ENCODE measurements at places on chromosomes 16 and 17.

- DNase-seq, result no peak
Measured at GRCh38 chr17:156946-157345, 19.6 kb downstream of the SCGB1C2 start.

DNA sequence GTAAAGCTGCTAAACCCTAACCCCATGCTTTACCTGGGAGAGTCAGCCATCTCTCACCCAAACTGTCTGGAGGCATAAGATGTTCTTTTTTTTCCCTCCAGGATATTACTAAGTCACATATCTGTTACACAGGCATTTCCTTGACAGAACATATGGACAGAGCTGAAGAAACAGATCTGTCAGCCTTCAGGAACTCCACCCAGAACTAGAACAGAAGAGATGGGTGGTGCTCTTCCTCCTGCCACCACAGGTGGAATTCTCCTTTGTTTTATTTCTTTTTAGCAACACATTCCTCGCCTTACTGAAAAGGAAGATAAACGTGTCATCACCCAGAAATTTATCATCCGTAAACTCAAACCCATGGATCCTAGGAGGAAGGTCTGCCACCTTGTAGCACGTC, 8.8 kb downstream of the MYCBPAP start:
- DNase-seq, result no peak

GRCh38 chr16:27413956-27414355, 12.0 kb downstream of the IL21R start:
- DNase-seq, result no peak

DNA sequence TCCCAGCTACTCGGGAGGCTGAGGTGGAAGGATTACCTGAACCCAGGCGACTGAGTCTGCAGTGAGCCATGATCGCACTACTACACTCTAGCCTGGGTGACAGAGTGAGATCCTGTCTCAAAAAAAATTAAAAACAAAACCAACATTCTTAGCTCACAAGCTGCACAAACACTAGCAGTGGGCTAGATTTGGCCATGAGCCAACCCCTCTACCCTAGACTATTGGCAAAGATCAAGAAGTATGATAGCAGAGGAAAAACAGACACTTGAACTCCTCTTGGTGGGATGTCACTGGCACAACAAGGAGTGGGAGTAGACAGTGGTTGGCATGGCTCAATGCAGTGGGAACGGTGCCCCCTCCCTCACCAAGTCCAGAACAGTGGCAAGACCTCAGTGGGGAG, 19.6 kb upstream of the RIPOR1 start:
- no peak for DNase-seq

GRCh38 chr17:66423056-66423955, 120.9 kb downstream of the PRKCA start:
- DNase-seq, result no peak

DNA sequence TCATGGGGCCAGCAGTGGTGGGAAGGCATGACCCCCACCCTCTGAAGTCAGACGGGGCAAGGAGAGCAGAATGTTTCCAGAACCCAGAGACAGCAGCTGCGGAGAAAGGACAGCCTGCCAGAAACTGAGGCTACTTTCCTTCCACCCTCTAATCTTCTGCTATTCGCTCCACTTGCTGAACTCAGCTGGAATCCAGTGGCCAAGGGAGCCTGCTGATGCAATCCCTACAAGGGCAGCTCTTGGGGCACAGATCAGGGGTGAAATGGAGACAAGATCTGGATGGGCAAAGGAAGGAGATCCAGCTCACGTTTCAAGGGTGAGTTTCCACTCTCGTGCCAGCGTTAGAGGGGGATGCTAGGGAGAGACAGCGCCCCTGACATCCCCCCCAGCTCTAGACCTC, 479.1 kb downstream of the SLC39A11 start:
- no peak for DNase-seq

- no peak for DNase-seq
Measured at GRCh38 chr17:76179496-76180467, 38.7 kb upstream of the FOXJ1 start.

GRCh38 chr16:79253100-79253631, 347.4 kb downstream of the MAF start:
- DNase-seq, result no peak

DNA sequence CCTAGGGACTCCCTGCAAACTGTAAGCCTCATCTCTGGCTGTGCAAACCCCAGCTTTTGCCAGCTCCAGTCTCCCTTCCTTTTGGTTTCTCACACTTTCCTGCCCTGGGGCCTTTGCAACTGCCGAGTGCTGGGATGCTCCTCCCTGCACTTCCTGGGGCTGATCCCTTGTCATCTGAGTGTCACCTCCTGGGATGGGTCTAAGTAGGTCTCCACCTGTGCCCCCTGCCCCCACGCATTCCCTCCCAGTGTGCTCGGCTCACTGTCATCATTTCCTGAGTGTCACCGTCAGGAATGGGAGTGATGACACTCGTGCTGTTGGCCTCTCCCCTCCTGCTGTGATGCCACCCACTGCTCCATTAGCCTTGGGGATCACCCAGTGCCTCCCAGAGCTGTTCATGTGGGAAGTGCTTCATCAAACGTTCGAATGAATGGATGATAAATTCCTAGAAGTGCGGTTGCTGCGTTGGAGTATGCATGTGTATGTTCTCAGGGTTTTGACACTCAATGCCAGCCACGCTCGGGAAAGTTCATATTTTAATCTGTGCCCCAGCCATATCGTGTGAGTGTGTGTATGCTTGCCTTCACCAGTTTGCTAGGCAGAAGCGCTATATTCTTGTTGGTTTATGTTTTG, 189.9 kb downstream of the NTN1 start:
- DNase-seq, result no peak

DNA sequence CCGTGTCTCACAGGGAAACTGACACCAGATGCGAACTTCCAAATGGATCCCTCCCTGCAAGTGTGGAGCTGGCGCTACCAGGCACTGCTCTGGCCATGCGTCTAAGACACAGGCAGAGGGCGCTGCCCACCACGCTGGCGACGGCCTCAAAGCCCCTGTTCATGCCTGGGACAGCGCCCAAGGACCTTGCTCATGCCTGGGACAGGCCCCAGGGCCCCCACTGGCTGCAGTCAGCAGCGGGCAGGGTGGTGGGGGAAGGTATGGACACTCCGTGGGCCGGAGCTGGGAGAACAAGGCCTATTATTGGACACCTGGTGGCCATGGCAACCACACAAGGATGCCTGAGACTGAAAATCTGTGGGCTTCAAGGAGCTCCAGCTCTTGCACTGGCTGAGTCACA, 8.8 kb downstream of the ZG16B start:
- DNase-seq, result no peak

DNA sequence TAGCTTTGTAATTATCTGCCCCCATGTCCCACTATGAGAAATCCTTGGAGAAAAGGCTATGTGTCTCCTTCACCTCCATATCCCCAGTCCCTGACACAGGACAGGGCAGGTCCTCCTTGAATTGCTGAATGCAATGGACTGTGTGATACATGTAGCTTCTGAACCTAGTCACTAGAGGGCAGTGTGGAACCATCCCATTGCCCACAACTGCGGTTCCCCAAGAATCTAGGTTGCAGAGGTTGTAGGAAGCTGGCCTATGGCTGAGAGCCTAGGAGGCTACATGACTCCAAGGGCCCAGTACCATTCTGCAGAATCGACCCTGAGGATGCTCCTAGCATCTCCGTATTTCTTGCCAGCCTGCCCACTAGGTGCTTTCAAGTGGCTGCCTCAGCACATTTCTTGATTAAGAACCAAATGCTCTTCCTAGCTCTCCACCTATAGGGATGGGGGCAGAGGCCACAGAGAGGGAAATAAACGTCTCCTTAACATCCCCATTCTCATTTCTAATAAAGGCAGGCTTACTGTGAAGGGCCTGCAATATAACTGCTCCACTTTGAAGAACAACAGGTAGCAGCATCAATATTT, 394.0 kb downstream of the CA10 start:
- peak; percentile 68 for DNase-seq

- no peak for DNase-seq
Measured at GRCh38 chr17:58278661-58279015, 2.1 kb downstream of the MPO start.

DNA sequence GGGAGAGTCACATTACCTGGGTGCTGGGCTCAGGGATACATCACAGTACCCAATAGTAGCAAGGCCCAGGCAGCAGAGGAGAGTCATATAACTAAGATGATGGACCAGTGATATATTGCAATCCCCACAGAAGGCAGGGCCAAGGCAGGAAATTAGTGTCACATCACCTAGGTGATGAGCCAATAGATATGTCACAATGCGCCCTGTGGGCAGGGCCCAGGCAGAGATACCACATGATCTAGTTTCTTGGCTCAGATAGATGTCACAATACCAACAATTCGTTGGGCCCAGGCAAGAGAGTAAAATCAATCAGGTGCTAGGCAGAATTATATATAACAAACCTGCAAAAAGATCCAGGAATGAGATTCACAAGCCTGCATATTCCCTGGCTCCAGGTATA, 2111.5 kb downstream of the TP53TG3F start:
- DNase-seq, result no peak

GRCh38 chr16:17413508-17413907, 57.3 kb downstream of the XYLT1 start:
- no peak for DNase-seq

DNA sequence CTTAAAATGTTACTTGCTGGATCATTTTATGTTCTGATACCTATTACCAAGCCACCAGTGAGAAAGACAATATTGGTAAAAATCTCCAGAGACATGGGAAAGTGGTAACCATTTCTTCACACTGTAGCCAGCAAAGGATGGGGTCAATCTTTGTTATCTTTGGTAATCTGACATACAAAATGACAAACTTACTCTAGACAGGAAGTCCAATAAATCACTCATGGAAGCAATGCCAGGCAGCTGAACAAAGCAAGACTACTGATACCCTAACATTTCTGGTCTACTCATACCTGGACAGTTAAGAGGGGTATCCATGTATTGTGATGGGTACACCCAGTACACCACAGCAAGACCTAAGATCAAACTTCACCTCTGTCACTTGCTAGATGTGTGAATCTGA, 19.0 kb downstream of the GRB2 start:
- no peak for DNase-seq

- no peak for DNase-seq
Measured at GRCh38 chr16:50207652-50208051, 54.5 kb downstream of the TENT4B start.

DNA sequence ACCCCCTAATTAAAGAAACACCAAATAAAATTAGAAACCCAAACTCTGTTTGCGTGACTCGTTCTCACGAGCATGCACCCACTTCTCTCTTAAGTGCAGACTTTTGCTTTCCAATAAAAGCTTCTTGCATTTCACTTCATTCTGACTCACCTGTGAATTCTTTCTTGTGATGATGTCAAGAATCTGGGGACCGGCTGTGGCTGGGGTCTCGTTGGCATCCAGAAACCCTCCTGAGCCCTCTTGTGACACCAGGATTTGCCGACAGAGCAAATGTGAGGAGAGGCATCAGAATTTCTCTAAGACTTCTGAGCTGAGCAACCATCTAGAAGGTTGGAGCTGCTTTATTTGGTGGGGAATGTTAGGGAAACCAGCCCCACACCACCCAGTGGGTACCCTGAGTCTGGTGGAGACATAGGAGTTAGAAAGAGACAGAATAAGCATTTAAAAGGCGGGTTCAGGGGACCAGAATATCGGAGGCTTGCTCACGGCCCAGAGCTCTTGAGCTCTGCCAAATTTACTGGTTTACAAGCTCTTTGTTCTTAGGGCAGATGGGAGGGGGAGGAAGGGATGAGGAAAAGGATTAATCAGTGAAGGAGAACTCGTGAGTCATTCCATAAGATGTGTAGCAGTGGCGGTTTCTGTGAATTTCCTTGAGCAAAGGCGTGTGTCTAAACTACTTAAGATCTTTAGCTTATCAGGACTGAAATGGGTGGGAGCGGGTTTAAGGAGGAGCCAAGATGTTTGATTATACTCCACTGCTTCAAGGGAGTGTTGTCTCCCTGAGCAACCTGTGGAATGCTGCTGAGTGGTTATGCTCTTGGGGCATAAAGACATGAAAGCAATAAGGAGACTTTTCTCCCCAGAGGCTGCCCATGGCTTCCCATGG, 24.2 kb upstream of the TMC5 start:
- DNase-seq, result peak; percentile 89

DNA sequence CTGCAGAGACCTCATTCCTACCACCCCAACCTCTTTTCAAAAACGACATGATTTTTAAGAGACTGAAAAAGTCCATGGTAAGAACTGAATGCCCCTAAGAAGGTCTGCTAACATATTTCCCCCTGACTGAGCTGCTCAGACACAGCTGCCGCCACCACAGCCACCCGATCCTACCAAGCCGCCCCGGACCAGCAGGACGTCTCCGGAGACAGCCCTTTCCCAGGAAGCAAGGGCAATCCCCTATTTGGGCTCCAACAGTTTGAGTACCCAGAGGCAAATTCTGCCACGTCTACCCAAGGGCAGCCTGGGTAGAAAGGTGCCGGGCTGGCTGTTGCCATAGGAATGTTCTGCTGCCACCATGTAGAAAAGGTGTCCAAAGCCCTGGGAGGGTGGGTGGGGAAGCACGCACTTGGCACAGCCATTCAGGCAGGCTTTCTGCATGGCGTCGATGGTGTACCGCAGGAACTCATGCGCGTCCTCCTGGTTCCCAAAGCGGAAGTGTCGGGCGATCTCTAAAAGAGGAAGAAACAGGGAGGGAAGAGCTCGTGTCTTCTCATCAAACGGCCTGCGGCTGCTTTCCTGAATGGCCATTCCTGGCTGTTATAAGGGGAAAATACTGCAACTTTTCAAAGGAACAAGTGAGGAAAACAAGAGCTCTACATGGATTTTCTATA, 13.6 kb downstream of the USP36 start:
- DNase-seq, result no peak

- no peak for DNase-seq
Measured at GRCh38 chr16:22417019-22417418, 42.6 kb upstream of the CDR2 start.

DNA sequence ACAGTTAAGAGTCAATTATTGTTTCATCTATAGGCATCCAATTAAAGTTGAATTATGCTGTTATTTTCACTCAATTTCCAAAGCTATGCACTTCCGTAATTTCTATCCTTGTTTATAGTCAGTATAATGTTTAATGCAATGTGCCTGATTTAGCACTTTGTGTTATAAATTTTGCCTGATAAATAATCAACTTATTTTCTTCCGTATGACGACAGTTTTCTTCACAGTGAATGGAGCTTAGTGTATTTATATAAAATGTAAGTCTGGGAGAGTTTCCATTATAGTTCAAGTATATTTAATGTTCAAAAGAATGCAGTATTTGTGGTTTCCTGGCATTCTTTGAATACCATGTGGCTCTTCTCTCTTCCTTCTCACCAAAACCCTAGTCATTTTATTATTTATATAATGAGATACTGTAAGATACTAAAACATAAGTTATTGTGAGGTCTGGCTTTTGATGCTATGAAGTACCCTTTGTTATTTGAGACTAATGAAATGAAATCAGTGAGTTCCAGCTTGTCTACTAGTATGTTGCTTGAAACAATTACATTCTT, 240.6 kb downstream of the PRKCA start:
- no peak for DNase-seq

DNA sequence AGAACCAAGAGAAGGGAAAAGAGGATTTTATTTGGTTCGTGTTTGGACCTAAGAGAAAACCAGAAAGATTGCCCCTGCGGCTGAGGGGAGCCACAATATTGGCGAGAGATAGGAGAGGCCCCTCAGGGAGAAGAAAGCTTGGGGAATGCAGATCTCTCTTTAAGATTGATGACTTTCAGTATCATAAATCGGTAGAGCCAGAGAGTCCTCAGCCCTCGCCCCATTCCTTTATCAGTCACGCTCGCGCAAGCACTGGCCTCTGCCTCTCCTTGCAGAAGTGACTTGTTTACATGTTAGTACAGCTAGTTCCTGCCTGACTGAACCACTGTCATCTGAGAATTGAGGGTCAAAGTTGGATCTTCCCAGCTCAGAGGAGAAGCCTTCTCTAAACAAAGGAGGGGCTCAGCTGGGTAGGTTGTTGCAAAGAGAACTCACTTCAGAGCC, 21.5 kb upstream of the KRT19 start:
- no peak for DNase-seq

GRCh38 chr16:66728804-66729203, 22.6 kb downstream of the DYNC1LI2 start:
- DNase-seq, result no peak
